Fibroblast of villous mesenchyme (primary cell): ENCODE measurements at places on chromosomes 7 and 10.

DNA sequence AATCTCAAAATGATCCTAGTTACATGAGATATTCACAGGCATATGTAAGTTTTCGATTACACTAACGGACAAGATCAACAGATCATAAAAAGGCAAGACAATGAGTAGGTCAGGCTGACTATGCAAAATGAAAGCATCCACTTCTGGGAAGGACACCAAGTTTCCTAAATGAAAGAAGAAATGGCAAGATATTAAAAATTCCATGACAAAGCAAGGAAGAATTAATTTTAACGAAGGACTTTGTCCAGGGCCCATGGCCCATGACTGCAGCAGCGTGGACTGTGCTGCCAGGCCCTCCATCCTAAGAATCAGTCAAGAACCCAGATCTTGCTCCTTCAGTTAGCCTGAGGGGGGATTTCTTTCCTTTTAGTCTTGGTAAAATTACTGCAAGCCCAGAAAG, 182.4 kb upstream of the FRMD4A start:
- DNase-seq: peak; percentile 23

DNA sequence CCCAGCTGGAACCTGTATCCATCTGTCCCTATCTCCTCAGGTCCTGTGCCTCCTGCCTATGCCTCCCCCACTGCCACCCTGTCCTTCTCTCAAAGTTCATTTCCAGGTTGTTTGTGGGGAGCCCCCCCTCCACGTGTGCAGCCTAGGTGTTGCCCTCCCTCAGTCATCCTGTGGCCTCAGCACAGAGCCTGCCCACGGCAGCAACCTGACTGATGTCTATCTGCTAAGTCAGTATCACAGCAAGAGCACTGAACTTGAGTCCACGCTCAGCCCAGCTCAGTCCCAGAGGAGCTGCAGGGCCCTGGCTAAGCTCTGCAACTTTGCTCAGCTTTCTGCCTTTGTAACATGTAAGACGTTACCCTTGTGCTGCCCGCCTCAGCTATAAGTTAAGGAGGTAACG, 28.7 kb downstream of the FAM53B start:
- DNase-seq: no peak

- no peak for DNase-seq
These were observed 148.4 kb downstream of the CPEB3 start for GRCh38 chr10:92142512-92142911.

- peak; percentile 92 for DNase-seq
These were observed 183.4 kb downstream of the PRKCQ start for GRCh38 chr10:6396652-6397051.

DNA sequence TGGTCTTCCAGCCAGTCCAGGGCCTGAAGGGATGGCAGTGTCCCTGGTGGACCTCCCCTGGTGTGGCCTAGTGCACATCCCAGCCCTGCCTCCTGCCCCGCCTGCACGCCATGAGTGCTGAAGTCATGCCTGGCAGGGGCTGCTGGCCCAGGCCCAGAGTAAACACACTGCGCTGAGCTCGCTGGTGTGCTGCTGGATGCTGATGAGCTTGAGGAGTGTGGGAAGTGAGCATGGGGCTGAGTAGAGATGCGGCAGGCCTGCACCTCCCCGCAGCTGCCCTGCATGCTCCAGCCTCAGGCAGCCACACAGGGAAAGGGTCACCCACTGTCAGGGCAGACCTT, 43.2 kb downstream of the HTRA1 start:
- peak; percentile 57 for DNase-seq

GRCh38 chr7:22572292-22572691, 72.3 kb upstream of the STEAP1B start:
- DNase-seq: no peak

GRCh38 chr10:3009341-3009740, 58.0 kb upstream of the PFKP start:
- no peak for DNase-seq

DNA sequence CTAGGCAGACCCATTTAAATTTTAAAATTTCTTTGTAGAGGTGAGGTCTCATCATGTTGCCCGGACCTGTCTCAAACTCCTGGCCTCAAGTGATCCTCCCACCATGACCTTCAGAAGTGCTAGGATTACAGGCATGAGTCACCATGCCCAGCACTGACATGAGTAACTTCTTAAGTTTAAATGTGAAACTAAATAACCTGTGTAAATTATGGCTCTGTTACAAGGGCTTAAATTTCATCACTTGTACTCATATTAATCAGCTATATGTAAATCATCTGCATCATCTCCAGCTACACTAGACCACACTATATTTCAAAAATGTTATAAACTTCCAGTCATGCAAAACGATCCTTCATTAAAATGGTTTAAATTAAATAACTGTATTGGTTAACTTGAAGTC, 56.1 kb downstream of the ATAD1 start:
- peak; percentile 92 for DNase-seq

DNA sequence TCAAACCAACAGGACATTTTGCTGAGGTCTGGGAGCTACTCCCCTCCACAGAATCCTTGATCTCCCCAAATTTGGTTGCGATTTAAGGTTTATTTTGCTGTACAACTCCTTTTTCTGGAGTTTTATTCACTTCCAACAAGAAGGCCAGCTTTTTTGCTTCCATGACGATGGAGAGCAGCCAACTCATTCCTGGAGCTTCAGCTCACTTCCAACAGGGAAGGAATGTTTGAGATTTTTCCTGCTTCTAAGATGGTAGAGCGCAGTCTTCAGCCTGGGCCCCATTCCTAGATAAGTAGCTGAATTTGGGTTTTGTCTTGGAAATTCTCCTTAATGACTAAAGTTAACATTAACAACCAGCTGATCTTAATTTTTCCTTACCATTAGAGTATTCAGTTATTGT, 30.9 kb upstream of the CREB3L2 start:
- DNase-seq: no peak

DNA sequence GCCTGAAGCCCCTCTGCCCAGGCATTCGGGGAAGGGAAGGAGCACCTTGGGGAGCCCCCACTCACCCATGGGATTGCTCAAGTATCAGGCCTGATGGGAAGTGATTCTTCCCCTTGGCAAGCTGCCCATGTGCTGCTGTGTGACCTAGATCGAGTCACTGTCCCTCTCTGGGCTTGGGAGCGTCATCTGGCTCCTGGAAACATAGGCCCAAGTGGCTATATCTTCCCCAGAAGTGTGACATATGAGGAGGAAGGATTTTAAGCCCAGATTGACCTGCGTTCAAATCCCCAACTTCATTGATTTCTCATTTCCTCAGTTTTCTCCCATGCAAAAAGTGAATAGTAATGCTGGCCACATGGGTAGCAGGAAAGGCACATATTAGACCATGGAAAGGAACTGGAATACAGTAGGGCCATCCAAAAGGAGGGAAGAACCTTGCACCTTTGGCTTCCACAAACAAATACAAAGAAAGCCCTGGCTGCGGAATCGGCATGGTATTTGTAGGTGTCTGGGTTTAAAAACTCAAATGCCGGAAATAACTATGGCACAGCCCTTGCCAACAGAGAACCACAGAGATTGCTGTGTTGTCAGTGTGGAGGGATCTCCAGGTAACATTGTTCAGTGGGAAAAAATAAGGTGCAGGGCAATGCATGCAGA, 169.5 kb upstream of the ZMIZ1 start:
- DNase-seq: no peak

- DNase-seq: no peak
These were observed 713.3 kb downstream of the REEP3 start for GRCh38 chr10:64234489-64234888.

DNA sequence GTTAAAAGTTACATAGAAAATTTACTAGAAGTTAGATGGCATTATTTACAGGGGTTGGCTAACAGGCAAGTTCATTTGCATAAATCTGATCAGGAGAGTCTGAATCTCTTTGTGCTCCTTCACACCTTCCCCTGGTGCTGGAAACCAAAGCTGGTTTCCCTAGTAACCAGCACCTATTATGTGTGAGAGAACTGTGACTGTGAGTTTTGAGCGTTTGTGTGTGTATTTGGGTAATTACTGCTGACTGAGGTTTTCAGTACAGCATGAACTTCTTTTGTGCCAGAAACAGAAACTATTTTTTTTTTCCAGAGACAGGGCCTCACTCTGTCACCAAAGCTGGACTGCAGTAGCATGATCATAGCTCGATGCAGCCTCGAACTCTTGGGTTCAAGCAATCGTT, 10.3 kb upstream of the IFIT1B start:
- DNase-seq: no peak

GRCh38 chr7:33534833-33535232, 370.5 kb upstream of the BMPER start:
- no peak for DNase-seq

- DNase-seq: no peak
These were observed 110.8 kb downstream of the ARHGAP22 start for GRCh38 chr10:48494073-48494472.

- no peak for DNase-seq
These were observed 150.5 kb downstream of the PCDH15 start for GRCh38 chr10:54650547-54650946.

- DNase-seq: no peak
These were observed 2.1 kb downstream of the SNX10 start for GRCh38 chr7:26293569-26294308.

DNA sequence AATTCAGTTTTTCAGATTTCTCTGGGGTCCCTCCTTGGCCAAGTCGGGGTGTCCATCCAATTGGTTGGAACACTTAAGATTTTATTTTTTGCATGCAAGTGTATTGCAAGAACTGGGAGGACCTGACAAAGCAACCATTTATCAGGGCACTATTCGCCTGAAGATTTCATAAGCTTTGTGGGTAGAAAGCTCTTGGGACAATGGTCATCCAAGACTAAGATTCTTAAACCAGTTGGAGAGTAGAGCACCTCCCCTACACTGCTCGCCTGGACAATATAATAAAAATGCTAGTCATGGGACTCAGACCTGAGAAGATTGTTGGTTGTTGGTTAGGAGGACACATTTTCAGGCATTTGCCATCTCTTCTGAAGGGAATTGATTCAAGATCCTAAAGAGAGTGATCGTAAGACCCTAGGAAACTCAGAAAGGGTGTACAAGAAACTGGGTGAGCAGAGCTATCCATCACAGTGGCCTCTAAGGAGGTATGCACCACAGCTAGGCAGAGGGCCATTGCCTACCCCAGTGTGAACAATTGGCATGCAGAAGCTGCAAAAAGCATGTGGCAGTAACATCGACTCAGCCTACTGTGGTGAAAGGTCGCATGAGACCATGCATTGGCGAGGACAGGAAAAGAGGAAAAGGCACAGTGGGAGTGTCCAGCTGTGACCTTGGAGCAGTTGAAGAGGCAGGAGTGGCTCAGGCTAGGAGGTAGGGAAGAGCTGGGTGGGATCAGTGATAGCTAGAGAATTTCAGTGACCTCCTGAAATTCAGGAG, 1235.3 kb upstream of the AUTS2 start:
- no peak for DNase-seq

DNA sequence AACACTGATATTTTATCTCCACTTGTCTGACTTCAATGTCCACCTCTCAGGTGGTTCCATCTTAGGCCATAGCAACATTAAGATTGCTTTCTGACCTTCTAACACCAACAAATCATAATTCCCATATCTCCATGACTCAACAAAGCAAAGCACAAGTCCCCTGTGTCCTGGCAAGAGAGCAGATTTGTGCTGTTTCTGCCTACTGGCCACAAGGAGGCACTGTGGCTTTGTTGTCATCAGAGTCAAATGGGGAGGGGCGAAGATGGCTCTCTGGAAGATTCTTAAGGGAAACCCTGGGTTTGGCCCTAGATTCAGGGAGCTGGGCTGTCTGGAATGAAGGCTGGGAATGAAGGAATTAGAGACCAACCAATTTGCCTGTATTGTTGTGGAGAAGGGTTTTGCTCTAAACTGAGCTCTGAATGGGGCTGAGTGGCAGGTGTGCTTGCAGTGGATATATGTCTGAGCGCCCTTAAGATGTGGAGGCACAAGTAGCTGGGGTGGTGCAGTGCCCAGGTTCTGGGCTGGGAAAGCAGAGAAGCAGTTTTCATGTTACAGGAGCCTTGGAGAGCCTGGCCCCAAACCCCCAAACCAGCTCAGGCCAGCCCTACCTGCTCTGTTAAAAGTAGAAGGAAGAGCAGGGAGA, 154.8 kb upstream of the PRSS58 start:
- peak; percentile 56 for DNase-seq

DNA sequence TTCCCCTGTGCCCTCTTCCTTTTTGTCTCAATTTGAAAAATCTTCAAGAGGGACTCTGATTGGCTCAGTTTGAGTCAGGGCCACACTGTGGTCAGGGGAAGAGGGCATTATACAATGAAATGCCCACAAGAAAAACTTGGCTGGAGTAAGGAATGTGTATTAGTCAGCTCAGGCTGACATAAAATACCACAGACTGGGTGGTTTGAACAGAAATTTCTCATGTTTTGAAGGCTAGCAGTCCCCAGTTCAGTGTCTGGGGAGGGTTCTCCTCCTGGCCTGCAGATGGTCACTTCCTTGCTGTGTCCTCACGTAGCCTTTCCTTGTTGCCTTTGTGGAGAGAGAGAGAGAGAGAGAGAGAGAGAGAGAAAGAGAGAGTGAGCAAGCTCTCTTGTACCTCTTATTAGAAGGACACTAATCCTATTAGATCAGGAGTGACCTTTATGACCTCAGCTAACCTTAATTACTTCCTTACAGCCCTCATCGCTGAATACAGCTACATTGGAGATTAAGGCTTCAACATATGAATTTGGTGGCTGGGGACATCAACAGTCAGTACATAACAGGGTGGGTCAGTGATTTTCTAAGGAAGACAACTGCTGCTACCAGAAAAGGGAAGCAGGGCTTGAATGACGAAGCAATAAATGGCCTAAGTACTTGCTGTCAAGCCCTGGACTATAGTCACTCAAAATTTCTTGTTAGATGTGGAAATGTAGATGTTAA, 25.8 kb upstream of the FAM13C start:
- peak; percentile 64 for DNase-seq

GRCh38 chr7:154504918-154505317, 452.7 kb downstream of the DPP6 start:
- DNase-seq: no peak

DNA sequence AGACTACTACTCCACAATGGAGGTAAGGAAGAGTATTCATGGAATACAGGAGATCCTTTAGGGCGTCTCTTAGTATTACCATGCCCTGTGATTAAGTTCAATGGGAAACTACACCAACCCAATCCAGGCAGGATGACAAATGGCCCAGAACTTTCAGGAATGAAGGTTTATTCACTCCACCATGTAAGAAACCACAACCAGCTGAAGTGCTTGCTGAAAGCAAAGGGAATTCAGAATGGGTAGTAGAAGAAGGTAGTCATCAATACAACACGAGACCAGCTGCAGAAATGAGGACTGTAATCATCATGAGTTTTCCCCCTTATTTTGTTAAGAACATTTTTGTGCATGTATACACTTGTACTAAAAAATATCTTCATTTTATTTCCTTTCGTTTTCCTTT, 76.6 kb downstream of the GPR37 start:
- peak; percentile 10 for DNase-seq
